ENCODE measurements at places on chromosomes 5 and 9. TPM values are rescaled to one million over a fixed set of nuclear protein-coding genes. Genes with fewer than 3 reads are reported as not detected.

Gene TMEM232
- total RNA-seq: 3.7 TPM

Gene TAF11L13
- total RNA-seq: not detected

Gene SEMA5A
- 31.5 TPM for total RNA-seq

Gene SLC1A3
- 61.1 TPM for total RNA-seq

Gene PCDHA10
- 0.20 TPM for total RNA-seq

Gene NOL6
- 21.2 TPM for total RNA-seq

Gene HTR4
- total RNA-seq: not detected

Gene ADGRV1
- total RNA-seq: 11.2 TPM

Gene SLC38A9
- total RNA-seq: 43.7 TPM

Gene NIPAL4
- total RNA-seq: 11.9 TPM

Gene FSTL4
- 0.69 TPM for total RNA-seq

Gene GABRA1
- not detected for total RNA-seq

Gene MRPS30
- 56.6 TPM for total RNA-seq

Gene ABCA1
- 61.2 TPM for total RNA-seq

Gene SLC23A1
- total RNA-seq: 0.30 TPM

Gene SLC25A2
- total RNA-seq: 1.4 TPM

Gene LCN9
- not detected for total RNA-seq

Gene ZFP37
- 5.5 TPM for total RNA-seq

Gene QRFP
- total RNA-seq: not detected

Gene AIF1L
- 8.1 TPM for total RNA-seq

Gene PDE6A
- total RNA-seq: not detected

Gene MARVELD2
- 5.5 TPM for total RNA-seq

Gene HSPB3
- total RNA-seq: 15.3 TPM

Gene AJM1
- total RNA-seq: 0.79 TPM

Gene IL13
- 0.10 TPM for total RNA-seq

Gene SELENOP
- total RNA-seq: 597 TPM

Gene FBP2
- total RNA-seq: 5.5 TPM

Gene PCDHB6
- total RNA-seq: 0.39 TPM

Gene LRRC26
- not detected for total RNA-seq

Gene HAVCR2
- 8.1 TPM for total RNA-seq

Gene SPRY4
- total RNA-seq: 8.9 TPM

Gene LMNB1
- 37.5 TPM for total RNA-seq

Gene CCDC152
- total RNA-seq: 3.1 TPM

Gene SLC36A2
- 0.20 TPM for total RNA-seq

Gene BNIP1
- 14.1 TPM for total RNA-seq

Gene ZNF618
- 7.8 TPM for total RNA-seq

Gene CTXN3
- total RNA-seq: not detected

Gene CRHBP
- total RNA-seq: 0.20 TPM

Gene HTR1A
- total RNA-seq: not detected

Gene SH3GL2
- total RNA-seq: 0.20 TPM

Gene CFAP90
- not detected for total RNA-seq

Gene PCDHGB1
- 2.6 TPM for total RNA-seq

Gene ORM2
- total RNA-seq: 0.79 TPM

Gene GBGT1
- 3.4 TPM for total RNA-seq

Gene CCDC180
- 16.1 TPM for total RNA-seq

Gene EIF4EBP3
- 1.3 TPM for total RNA-seq

Gene GABBR2
- total RNA-seq: 0.39 TPM
